ENCODE measurements at places on chromosomes 16 and 17.

GRCh38 chr16:87740441-87740840 lies 25.3 kb downstream of the KLHDC4 start:
- DNase-seq: no peak

DNA sequence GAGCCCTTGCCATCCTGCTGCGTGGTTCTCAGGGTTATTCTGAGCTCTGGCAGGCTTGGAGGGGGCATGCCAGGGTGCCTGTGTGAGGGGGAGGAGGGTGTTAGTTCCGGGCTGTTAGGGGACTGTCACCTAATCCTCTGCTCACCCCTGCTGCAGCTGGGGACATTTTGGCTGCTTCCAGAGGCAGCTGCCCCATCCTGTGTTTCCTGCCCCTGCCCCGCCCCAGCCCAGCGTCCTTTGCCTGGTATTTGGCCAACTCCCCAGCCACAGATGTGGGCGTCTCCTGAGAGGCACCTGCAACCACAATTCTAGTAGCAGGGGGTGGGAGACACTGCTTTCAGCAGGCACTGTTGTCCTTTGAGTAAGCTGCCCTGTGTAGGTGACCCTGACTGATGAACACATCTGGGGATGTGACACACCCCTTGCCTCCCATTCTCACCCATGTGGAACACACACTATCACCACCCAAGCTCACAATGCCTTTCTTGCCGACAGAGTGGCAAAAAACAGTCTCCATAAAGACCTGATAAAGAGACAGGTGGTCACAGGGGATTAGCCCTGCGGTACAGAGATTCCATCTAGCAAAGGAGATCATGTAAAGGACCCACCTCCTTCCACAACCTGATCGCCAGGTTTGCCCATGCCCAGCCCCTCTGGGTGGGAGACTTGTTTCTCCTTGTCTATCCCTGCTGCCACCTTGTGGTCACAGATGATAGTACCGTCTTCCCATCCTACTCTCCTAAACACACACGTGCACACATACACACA lies at the start of gene CHRNE:
Gene CHRNE (minus strand): TSS at position 48 of the 768 bp plus-strand sequence. CDS start 35 bp downstream, at position 13.
- peak; percentile 43 for DNase-seq

- DNase-seq: no peak
Measured at GRCh38 chr17:28667870-28668269, 5.9 kb downstream of the SUPT6H start.

DNA sequence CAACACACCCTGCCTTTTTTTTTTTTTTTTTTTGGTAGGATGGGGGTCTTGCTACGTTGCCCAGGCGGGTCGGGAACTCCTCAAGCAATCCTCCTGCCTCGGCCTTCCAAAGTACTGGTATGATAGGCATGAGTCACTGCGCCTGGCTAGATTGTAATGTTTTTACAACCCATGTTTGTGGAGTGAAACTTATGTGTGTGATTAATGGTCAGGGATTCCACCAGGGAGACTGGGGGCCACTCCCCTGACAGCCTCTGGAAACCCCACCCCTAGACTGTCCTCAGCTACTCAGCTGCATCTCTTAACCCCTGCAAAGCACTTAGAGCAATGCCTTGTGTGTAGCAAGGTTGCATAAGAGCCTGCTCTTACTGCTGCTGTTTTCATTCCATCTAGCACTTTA lies 220.5 kb downstream of the PARN start:
- no peak for DNase-seq

- peak; percentile 37 for DNase-seq
Measured at GRCh38 chr17:65332375-65332774, 195.2 kb downstream of the RGS9 start.

DNA sequence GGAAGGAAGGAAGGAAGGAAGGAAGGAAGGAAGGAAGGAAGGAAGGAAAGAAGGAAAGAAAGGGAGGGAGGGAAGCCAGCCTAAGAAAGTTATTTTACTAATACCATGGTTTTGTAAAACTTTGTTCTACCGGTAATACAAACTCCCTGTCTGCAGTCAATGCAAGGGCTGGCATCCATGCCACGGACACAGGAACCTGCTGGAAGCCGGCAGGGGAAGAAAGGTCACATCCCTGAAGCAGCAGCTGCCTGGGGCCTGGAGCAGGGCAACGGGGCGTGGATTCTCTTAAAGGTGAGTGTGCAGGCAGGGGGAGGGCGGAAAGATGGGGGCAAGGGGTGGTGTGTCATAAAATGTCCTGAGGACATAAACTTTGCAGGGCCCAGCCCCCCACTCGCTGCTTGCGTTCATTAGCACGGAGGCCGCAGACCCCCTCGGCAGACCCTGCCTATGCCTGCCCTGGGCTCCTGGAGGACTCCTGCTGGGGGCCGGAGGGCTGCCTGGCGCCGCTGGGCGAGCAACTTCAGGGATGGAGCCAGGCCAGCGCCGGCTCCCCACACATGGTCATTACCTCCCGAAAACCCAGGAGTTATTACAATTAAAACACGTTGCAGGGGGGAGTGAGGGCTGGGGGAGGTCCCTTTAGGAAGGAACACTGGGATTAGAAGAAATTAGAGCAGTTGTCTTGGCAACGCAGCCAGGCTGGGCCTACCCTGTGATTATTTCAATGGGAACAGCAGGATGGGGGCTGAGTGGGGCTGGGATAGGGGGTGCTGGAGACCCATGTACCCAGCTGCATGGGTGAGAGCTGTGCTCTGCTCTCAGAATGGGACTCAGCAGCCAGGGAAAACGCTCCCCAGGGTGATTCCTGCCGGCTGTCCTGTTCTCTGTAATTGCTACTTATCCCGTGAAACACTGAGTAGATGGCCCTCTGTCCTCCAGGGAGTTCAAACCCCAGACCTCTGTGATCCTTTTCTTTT lies 257.9 kb downstream of the SOX9 start:
- DNase-seq: no peak
